Astrocyte of the cerebellum (primary cell): ENCODE measurements at places on chromosomes 13 and 19.
A peak's percentile ranks its signal among the peaks of the same experiment; 100 is the strongest.

GRCh38 chr13:97659602-97660001 is 225.6 kb downstream of the RAP2A start:
- DNase-seq, result no peak

DNA sequence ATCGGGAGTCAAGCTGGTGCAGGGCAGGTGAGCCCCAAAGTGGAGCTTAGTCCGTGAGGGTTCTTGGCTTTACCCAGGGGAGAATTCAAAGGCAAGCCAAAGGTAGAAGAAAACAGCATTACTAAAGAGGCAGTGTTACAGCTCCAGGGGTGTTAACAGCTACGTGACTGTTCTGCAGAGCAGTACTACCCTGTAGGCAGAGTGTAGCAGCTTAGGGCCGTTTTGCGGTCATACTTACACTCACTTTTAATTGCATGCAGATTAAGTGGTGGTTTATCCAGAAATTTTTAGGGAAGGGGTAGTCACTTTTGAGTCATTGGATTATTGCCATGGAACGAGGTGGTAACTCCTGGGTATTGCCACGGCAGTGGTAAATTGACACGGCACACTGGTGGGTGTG is 482.2 kb downstream of the SLITRK5 start:
- DNase-seq, result no peak

GRCh38 chr13:79866436-79866835 is 385.5 kb downstream of the NDFIP2 start:
- no peak for DNase-seq

- no peak for DNase-seq
Observed at GRCh38 chr13:47085346-47085745, 188.5 kb upstream of the HTR2A start.

- no peak for DNase-seq
Observed at GRCh38 chr19:1066251-1066747, 668 bp upstream of the ARHGAP45 start.

DNA sequence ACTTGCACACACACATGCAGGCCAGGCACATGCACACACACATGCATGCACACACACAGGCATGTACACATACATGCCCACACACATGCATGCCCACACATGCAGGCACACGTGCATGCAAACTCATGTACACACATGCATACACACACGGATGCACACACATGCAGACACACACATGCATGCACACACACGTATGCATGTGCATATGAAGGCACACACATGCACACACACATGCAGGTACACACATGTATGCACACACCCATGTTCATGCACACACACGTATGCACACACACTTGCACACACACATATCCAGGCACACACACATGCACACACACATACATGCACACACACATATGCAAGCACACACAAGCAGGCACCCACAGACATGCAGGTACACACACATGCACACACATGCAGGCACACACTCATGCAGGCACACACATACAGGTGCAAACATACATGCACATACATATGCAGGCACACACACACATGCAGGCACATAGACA is 278.1 kb downstream of the LHFPL6 start:
- DNase-seq, result no peak

GRCh38 chr13:59641817-59642216 is 521.9 kb downstream of the DIAPH3 start:
- no peak for DNase-seq

GRCh38 chr19:45087531-45087930 is 5.4 kb upstream of the PPP1R37 start:
- DNase-seq, result no peak

DNA sequence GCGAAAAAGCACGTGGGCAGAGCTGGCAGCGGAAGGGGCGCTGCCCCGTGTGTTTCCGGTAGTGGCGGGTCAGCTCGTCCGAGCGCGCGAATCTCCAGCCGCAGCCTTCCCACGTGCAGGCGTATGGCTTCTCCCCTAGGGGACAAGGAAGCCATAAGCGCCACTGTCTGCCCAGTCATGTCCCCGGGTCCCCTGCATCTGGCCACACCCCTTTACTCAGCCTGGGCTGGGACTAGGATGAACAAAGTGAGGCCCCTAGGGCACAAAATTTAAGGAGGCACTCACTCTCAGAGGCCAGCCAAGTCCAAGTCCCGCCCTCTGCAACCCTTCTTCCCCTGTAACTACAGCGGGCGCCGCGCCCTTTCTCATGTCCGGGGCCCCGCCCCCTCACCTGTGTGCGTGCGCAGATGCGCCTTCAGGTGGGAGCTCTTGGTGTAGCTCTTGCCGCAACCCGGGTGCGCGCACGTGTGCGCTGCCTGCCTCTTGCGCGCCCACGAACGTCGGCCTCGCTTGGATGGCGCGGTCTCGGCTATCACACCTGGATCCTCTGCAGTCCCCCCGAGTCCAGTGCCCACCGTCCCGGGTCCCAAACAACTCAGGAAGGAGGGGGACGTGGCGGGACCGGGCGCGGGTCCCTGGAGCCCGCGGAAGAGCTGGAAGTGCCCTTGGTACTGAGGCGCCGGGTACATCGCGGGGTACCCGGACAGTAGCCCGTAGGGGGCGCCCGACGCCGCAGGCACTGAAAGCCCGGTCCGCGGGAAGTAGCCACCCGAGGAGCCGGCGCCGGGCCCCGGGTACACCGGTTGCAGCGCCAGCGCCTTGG is 1.9 kb downstream of the KLF1 start:
- DNase-seq, result no peak

DNA sequence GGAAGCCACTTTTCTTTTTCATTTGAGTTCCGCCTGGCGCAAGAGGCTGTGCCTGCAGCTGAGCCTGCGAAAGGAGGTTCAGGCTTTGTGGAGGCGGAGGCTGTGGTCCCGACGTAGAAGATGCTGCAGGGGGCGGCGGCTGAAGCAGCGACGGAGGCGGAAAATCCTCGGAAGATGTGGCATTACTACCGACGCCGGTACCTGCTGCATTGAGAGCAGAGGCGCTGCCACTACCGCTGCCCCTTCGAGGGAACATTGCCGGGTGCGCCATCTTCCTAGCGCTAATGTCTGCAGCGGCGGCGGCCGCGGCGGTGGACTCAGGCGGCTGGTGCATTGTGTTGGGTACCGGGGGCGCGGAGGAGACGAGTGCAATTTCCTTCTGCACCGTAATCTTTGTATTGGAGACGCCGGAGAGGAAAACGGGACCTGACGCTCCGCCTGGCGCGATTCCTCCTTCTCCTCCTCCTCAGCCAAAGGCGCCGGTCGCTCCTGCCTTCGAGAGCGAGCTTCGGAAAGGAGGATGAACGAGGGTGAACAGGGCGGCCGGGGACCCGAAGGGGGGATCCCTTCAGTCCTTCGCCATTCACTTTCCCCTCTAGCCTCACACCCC is at the start of gene TSC22D1:
TSC22D1 (minus strand) TSS at position 590 of the 610 bp plus-strand sequence; CDS start at position 334, 256 bp downstream.
- no peak for DNase-seq

DNA sequence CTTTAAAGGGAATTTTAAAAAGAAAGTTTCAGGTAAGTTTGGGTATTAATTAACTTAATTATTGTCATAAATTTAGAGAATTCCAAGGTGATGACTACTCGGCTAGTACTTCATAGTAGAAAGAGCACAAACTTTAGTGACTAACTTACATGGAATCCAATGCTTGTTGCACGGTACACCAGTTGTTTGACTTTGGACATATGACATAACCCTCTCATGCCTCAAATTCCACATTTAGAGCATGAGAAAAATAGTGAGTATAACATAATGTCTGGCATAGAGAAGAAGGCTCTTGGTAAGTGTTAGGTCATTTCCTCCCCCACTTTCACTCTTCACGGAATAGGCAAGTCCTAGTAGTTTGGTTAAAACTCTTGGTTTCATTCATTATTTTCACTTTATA is 1249.4 kb upstream of the SLC10A2 start:
- DNase-seq, result peak; percentile 84

GRCh38 chr19:12095111-12095790 is 30.7 kb downstream of the ZNF844 start:
- no peak for DNase-seq

DNA sequence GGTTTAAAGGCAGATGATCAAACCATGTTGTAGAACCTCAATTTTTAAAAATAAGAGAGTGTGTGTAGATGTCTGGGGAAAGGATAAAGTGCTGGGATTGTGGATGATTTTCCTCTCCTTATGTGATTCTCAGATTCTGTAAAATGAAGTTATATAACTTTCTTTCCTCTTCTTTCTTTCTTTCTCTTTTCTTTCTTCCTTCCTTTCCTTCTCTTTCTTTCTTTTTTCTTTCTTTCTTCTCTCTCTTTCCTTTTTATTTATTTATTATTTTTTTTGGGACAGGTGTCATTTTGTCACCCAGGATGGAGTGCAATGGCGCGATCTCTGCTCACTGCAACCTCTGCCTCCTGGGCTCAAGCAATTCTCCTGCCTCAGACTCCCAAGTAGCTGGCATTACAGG is 82.6 kb downstream of the GADD45B start:
- DNase-seq, result no peak

- DNase-seq, result no peak
Observed at GRCh38 chr13:36352350-36352749, 6.2 kb upstream of the SPART start.

- DNase-seq, result no peak
Observed at GRCh38 chr19:12244370-12244769, 50.3 kb downstream of the ZNF44 start.

DNA sequence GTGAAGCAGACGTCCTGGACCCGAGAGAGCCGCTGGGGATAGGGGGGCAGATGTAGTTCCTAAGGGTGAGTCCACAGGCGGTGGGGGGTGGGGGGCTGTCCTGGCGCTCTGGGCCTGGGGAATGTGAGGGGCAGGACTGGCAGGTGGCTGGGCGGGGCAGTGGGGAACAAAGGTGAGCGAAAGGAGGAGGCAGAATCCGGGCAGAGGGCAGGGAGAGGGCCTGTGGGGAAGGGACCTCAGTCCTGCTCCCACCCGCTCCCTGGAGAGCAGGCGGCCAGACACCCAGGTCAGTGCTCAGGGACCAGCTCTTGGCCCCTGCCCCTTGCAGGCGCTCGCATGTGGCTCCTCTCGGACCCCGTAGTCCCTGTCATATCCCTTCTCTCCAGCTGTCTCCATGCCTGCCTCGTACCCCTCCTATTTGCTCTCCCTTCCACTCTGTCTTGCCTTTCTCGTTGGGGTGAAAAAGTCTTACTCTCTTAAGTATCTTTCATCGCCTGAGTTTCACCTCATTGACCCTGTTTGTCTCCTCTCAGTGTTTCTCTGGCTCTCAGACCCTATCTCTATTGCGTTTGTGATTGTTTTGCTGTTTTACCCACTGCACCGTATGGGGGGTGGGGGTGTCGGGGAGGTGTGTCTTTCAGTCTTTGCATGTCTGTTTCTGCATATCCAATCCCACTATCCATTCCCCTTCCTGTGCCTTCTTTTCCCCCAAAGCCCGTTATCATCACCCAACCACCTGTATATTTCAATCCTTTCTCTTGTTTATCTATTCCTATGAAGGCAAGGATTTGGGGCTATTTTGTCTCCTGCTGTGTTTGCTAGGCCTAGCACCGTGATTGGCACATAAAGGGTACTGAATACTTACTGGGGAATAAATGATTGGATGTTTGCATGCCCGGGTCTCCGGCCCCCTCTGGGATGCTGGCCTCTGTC is 5.8 kb downstream of the SPHK2 start:
- no peak for DNase-seq

DNA sequence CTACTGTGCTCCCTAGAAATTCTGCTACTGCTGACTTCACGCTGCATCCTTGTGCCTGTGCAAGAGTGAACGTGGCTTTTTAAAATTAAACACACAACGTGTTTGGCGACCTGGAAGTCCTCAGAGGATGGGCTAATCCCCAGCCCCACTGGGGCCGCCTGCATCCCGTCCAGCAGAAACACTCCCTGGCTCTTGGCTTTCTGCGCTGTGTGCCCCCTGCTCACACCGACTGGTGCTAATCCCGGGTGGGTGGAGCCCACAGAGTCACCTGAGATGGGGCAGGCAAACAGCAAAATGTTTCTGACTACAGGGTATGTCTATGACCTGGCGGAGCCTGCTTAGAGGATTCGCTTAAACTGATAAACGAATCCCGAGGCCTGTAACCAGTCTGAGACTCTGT is 15.1 kb downstream of the CAPS start:
- no peak for DNase-seq

DNA sequence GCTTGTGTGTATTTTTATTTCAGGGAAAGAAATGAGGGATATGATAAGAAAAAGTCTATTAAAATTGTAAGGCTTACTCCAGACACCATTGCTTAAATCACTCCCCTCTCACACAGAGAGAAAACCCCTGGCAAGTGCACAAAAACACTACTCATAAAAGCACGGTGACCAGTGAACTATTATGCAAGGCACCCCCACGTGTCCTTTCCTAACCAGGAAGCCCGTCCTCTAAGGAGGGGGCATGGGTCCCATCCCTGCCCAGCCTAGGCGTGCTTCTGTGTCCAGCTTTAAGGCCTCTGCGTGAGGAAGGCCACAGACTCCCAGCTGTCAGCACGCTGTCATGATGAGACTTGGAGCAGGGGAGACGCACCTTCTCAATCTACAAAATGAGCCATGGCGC is 83.5 kb downstream of the SLC7A1 start:
- DNase-seq, result no peak

- DNase-seq, result no peak
Observed at GRCh38 chr19:49946415-49946814, 14.6 kb downstream of the SIGLEC11 start.

GRCh38 chr13:100447831-100448230 is 140.8 kb downstream of the GGACT start:
- no peak for DNase-seq

- no peak for DNase-seq
Observed at GRCh38 chr19:39814595-39814994, 19.4 kb downstream of the DYRK1B start.

DNA sequence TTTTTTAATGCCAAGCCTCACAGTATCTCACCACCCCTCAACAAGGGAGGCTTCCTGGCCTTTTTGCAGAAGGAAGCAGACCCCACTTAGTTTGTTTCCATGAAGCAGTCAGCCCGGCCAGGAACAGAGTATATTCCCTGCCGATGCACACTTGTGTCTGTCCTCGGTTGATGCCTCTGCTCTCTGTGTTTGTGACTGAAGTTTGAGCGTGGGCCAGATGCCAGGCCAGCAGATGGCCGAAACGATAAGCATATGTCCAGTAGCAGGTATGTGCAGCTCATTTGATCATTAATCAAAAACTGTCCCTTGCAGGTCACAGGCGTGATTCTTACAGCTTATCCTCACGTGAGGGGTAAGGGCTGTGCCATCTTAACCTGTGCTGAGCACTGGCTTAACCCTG is 144.0 kb downstream of the IRS2 start:
- no peak for DNase-seq
